Foreskin keratinocyte (primary cell): ENCODE measurements at places on chromosomes 2 and 18. TPM values are rescaled to one million over a fixed set of nuclear protein-coding genes. Genes with fewer than 3 reads are reported as not detected.

Gene TDRD15
- not detected in 2 replicates for polyA plus RNA-seq

Gene SERPINB3
- 0.49 and 0.58 TPM in 2 replicates for polyA plus RNA-seq

DNA sequence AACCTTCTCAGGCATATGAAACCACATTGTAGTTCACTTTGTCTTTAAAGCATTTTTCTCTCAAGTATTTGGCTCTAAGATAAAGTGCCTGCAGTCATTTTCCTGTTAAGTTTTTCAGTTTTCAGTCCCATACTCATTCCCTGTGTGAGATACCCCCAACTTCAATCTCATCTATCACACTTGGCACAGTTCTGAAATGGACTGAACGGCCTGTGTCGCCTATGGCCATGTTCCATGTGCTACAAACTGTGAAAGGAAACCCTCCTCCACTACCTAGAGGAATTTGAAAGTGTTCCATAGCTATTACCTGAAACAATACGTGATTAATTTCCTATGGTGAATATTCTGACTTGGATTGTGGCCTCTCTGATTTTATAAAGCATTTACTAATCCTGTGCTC, 319.1 kb downstream of the CTNNA2 start:
- no peak for DNase-seq

Gene SKOR2
- not detected in 2 replicates for polyA plus RNA-seq

Gene ITGB6
- polyA plus RNA-seq = 13.9 and 31.2 TPM in 2 replicates

Gene CYP1B1
- polyA plus RNA-seq = 0.06 and 0.07 TPM in 2 replicates

Gene SLC9A2
- 0.02 and 0.17 TPM in 2 replicates for polyA plus RNA-seq

Gene TMEFF2
- not detected in 2 replicates for polyA plus RNA-seq

Gene FOXI3
- 0.01 and 0.04 TPM in 2 replicates for polyA plus RNA-seq
